ENCODE measurements at places on chromosomes 12 and 14. TPM values are rescaled to one million over a fixed set of nuclear protein-coding genes. Genes with fewer than 3 reads are reported as not detected.

KRT79 gene
- not detected for total RNA-seq

- H3K4me3 ChIP-seq = no peak overlapping the region
- no peaks in the 10 kb centered on the region for H3K27me3 ChIP-seq
- H3K36me3 ChIP-seq = no peaks in the 10 kb centered on the region
- no peak for DNase-seq
- H3K27ac ChIP-seq = no peak overlapping the region
- H3K4me1 ChIP-seq = no peaks in the 10 kb centered on the region
These were observed 26.2 kb upstream of the PPM1A start for GRCh38 chr14:60222820-60223219.

RERG gene
- total RNA-seq = 0.55 TPM

ANKRD33 gene
- 0.19 TPM for total RNA-seq

Data from H1 (cell line).